Stomach (tissue), 19 donors: ENCODE measurements at places on chromosomes 16 and 17. TPM values are rescaled to one million over a fixed set of nuclear protein-coding genes. Genes with fewer than 3 reads are reported as not detected.

GRCh38 chr17:79042421-79043190 is 18.6 kb downstream of the C1QTNF1 start:
- H3K27ac ChIP-seq = no peak overlapping the region
- H3K36me3 ChIP-seq = peaks cover 4% of the 10 kb centered on the region
- peak; percentile 87 for DNase-seq
- H3K27me3 ChIP-seq = no peaks in the 10 kb centered on the region
- no peaks in the 10 kb centered on the region for H3K4me1 ChIP-seq

DNA sequence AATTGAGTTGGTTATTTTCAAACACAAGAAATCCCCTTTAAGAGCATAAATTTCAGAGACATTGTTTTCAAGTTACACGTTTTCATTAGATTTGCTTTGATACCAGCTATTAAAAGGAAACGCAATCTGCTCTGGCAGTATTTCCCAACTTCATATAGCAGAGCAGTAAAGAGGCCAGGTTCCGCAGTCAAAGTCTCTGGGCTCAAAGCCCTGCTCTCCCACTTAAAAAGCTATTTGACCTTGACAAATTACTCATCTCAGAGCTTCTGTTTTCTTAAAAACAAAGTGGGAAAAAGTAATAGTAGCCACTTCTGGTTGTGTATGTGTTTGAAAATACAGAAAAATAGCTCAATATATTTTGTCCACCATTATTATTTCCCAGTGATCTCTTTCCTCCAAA is 89.7 kb upstream of the CDYL2 start:
- no peaks in the 10 kb centered on the region for H3K4me1 ChIP-seq
- no peak overlapping the region for H3K4me3 ChIP-seq
- no peaks in the 10 kb centered on the region for H3K27me3 ChIP-seq

- peak; percentile 76 for DNase-seq
- no peak overlapping the region for H3K27ac ChIP-seq
Measured at GRCh38 chr16:8936421-8936820, 27.3 kb downstream of the USP7 start.

DNA sequence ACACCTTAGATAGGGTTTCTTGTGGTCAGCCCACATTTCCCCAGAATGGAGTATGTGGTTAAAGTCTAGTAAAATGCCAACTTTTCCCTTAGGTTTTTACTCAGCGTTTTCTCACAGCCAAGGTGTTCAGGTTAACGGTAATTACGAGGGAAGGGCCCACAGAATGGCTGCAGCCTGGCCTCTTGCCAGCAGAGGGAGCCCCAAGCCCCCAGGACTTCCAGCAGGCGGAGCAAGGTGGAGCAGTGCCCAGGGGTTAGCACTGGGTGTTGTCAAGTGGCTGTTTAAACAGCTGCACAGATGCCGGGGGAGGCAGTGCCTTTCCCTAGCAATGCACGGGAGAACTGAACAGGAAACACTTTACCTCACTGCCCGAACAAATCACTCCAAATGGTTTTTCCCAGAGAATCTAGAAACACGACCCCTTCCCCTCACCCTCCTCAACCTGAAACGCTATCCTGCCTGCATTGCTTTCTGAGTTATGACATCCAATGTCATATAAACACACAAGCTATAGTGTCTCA is 6.6 kb downstream of the PHB1 start:
- DNase-seq = peak; percentile 95
- H3K4me1 ChIP-seq = peaks cover 27% of the 10 kb centered on the region
- no peaks in the 10 kb centered on the region for H3K27me3 ChIP-seq
- H3K4me3 ChIP-seq = no peak overlapping the region
- H3K27ac ChIP-seq = peak overlapping the region; percentile 55

DNA sequence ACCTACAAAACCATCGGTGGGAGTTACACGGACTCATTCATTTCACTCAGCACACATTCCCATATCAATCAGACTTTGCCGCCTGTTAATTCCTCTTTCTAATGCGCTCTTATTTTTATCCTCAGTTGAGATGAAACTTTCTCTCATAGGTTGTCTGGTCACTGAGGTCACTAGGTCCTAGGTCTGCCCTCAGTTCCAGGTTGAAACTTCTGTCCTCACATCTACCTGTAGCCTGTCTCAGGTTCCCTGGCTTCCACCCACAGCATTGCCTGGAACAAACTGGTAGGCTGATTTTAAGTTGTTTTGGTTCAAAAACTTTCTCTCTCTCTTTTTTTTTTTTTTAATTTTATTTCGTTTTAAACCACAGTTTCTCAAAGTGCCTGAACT is 119.7 kb downstream of the MAP2K6 start:
- H3K36me3 ChIP-seq = no peaks in the 10 kb centered on the region
- no peak overlapping the region for H3K4me3 ChIP-seq
- H3K27me3 ChIP-seq = no peaks in the 10 kb centered on the region
- H3K4me1 ChIP-seq = no peaks in the 10 kb centered on the region
- no peak for DNase-seq

DNA sequence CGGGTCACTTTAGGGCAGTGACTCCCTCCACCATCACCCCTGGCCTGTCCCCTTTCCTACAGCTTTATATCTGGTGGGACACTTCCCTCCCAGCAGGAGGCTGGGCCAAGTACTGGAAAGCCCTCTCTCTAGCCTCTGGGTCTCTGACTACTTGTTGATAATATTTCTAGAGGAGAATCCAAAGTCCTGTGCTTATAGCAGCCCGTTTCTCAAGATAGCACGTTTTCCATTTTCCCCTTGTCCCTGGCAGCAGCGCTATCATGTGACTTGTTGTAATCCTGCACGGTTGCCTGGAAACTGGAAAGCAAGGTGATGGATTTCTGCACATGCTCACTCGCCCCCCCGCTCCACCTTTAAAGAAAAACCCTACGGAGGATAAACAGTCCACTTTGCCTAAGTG is 3.3 kb upstream of the AXIN2 start:
- H3K4me3 ChIP-seq = no peak overlapping the region
- no peaks in the 10 kb centered on the region for H3K36me3 ChIP-seq
- no peaks in the 10 kb centered on the region for H3K27me3 ChIP-seq
- peaks cover 26% of the 10 kb centered on the region for H3K4me1 ChIP-seq

The MARVELD3 gene
- 2.4 TPM for total RNA-seq

The MAPK8IP3 gene
- total RNA-seq = 320 TPM
